ENCODE measurements at places on chromosomes 6 and 20.

DNA sequence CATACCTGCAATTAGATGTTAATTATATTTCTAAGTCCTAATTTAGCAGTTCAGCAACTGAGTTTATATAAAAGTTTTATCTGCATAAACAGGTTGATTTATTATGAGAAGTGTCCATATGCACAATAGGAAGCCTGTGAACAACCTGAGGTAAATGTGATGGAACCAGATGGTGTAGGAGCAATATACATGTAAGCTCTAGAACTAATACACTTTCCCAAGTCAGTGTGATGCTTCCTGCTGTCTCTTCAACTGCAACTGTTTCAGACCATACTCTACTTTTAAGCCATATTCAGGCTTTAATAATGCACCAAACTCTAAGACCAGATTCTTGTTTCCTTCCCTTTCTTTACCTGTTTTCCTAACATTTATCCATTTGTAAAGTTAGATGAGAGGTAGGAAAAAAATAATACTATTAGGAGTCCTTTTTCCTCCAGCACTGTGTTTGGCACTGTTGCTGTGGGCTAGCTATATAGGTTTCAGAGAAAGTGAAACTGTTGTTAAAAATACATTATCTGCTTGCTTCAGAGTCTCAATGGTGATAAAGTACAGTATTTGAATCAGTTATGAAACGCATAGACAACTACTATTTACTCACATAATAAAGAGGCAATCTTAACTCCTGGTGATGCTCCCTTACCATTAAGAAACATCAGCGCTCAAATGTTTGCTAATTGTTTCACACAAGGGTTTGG lies 1009.3 kb downstream of the GRIK2 start:
- no peak for DNase-seq

GRCh38 chr20:41701588-41702348 lies 83.6 kb upstream of the CHD6 start:
- no peak for DNase-seq

DNA sequence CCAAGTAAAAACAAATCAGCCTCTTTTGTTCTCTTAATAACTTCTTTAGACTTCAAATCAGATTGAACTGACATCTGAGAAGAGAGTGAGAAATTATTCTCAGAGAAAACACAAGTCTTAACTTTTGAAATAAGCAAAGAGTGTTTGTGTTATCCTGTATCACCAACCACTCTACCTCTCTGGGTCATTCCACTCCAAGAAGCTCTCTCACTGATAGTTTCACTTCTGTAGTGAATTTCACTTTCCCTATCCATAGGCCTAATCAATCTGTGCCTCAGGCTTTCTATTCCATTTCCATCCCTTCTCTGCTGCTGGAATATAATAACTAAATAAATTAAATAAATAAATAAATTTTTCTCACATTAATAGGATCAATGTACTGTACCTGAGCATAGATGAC lies 235.0 kb downstream of the HTR1B start:
- DNase-seq: no peak

DNA sequence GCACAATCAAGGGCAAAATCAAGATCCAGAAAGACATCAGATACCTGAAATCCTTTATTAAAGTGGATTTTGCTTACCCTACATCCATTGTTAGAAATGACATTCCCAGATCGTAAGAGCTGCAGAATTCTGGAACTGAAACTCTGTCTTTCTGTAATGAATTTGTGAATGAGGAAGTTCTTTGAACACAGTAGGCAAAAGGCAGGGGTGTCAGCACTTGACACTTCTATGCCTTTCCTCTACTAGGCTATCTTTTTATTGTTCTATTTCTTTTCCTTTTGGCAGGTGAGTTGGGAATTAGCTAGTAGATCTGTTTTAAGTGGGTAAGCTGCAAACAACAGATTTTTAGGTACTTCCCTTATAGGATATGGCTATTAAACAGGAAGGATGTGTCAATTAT lies 126.3 kb downstream of the CARMIL1 start:
- DNase-seq: no peak

- no peak for DNase-seq
These were observed 341.5 kb downstream of the TFAP2A start for GRCh38 chr6:10073341-10073740.

DNA sequence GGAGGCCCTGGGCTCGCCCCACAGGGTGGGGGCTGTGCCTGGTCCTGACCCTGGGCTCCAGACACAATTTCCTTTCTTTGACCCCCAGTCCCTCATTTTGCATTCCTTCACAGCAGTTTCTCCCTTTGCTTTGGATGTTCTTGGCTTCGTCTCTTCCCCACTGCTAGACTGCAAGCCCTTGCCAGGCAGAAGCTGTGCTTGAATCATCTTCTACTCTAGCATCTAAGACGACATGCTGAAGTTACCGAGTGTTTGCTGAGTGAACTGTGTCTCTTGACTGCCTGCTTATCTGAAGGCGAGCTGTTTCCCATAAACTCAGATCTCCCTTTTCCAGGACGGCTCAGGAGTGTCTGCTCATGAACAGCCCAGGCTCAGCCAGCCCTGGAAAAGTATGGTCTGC lies 14.3 kb upstream of the SYNDIG1 start:
- DNase-seq: no peak

GRCh38 chr6:144321839-144322591 lies 36.9 kb downstream of the UTRN start:
- peak; percentile 45 for DNase-seq

DNA sequence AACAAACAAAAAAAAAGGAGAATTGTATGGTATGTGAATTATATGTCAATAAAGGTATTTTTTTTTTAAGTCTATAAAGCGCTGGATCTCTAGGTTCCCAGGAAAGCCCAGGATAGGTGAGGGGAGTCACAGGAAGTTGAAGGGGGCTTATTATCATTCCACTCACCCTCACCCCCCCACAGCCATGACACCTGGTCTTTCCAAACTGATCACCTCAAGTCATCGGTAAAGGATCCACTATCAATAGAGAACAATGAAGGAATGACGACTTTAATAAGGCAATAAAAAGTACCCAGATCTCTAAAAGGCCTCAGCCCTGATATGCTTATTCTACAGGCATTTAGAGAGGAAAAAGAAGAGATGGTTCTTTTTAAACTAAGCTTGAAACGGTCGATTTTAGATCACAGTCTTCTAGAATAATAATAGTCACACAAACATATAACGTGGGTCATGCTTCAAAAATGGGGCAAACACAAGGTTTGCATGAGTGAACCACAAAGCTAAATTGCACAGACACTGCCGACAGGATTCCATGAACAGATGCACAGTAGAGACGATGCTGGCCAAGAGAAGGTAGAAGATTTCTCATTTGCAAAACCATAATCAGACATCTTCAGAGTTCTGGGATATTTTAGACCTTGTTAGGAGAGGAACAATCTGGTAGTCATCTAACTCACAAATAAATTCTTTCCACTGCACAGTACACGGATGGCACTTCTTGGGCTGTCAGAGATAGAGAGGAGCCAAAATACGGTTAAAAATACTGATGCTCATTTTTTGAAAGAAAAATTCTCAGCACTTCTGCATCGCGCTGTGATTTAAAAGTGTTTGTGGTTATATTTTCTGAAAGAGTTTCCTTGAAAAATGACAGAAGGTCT lies 21.0 kb downstream of the ZMYND8 start:
- DNase-seq: no peak

DNA sequence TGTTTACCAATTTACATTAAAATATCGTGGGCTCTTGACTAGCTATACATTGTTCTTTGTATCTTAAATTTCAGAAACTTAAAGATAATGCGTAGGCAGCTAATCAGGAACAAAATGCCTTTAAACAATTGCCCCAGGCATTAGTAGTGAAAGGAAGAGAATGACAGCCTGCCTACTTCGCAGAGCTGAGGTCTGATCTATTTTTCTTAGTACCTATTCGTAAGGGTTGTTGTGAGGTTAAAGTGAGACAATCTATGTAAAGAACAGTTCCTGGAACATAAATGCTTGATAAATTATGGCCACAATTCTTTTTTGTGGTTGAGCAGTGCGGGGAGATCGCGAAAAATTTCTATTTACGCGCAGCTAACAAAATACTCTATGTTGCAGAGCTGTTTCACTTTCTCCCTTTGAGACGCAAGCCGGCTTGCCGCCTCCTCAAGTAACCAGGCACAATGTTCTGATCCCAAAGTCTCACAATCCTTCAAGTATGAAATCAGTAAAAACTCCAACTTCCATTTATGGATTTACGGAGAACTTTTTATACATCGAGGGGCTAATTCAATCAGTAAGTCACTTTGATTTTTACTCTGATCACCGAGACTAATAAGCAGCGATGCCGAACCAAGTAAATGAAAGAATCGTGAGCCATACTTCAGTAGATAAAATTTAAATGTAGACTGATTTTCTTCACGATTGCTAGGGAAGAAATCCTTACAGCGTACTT lies 878 bp upstream of the PNRC1 start:
- DNase-seq: peak; percentile 77

GRCh38 chr20:36214684-36215256 lies 21.5 kb upstream of the AAR2 start:
- DNase-seq: peak; percentile 63

DNA sequence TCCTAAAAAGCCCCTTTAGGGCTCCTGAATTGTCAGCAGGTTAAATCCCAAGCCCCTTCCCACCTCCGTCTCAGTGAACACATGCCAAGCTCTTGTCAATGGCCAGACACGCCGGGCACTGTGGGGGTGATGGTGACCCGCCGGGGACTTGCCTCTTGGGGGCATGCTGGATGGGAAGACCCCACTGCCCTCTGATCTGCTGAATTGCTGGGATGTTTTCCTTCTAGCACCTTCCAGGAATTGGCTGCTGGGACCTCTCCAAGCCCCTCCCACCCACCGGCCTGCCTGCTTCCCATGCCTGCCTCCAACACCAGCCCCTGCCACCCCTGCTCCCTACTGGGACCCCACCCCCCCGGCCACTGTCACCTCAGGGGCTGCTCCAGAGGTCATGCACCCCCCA lies 345.9 kb downstream of the CDH4 start:
- DNase-seq: no peak

DNA sequence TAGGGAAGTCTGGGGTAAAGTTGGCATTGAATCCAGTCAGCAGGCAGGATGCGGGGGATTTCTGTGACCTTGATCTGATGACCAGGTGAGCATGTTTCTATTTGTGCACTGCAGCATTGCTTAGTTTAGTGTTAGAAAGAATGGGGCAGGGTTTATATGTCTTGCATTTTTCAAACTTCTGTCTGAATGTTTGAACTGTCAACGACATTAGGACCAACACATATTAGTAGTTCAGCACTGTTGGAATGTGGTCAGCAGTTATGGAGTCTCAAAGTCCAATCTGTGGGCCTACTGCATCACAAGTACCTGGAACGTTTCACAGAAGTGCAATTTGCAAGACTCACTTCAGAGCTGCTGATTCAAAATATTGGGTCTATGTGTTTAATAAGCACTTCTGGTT lies 276.6 kb upstream of the BMP2 start:
- no peak for DNase-seq

- no peak for DNase-seq
These were observed 34.6 kb upstream of the LAMA2 start for GRCh38 chr6:128848212-128848935.

DNA sequence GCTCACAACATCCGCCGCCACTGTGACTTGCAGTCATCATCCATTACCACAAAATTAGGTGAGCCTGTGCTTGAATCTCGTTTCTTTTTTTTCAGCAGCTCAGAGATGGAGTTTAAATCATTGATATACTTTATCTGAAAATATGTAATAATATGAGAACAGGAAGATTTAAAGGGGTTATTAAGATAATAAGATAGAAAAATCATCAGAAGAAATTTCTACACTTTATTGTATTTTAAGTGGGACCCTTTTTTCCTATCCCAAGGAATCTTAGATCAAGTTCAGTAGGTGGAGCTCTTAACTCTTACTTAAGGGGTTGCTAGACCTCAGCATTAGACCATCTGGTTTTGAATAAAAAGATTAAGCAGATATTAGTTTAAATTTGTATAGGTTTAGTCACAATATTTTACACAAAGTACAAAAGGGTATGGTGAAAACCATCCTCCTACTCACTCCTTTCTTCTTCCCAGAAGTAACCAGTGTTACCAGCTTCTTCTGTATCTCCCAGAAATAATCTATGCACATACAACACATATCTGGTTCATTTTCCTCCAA lies 9.4 kb upstream of the NCOA7 start:
- DNase-seq: peak; percentile 11

GRCh38 chr20:62155428-62156253 lies 12.1 kb downstream of the SS18L1 start:
- no peak for DNase-seq

- DNase-seq: no peak
These were observed 24.3 kb downstream of the NTSR1 start for GRCh38 chr20:62732842-62733525.

DNA sequence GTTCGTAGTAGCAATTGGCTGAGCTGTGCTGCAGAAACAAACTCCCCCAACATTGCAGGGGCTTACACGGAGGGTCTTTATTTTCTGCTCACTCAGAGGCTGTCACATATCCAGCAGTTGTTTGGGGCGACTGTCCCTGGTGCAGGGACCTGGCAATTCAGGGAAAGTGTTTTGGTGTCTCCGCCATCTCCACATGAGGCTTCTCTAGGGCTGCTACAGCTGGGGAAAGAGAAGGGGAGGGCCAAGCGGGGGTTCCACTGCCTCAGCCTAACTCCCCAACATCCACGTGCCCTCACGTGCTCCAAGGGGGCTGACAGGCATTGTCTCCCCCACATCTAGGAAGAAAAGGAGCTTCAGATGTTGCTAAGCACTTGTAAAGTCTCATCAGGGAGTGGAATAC lies 61.3 kb upstream of the NXT1 start:
- no peak for DNase-seq

- no peak for DNase-seq
These were observed 32.4 kb upstream of the ADTRP start for GRCh38 chr6:11810854-11811643.

DNA sequence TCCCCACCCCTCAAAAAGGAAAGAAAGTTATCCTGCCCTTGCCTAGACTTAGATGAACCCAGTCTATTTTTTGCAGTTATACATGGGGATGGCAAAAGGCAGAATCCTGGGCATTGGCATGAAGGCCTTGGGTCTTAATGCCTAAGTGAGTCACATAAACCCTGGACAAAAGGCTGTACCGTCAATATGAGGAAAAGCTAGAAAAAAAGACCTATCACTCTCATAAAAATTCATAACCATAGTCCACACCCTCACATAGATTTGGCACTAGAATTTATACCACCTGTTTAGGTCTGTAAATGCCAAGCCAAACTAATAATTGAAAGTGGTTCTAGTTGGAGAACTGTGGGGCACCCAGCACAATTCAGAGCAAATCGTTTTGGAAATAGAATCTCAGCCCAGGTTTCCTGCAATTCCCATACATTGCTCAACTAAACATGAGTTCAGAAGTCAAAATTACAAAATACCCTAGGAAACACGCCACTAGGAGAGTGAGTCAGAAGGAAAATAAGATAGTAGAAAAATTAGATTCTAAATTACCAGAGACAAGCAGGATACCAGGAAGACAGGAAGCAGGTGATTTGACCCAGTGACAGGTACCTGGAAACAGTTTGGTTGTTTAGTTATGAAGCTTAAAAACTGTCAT lies 70.4 kb upstream of the FUCA2 start:
- DNase-seq: peak; percentile 46
